Stimulated activated CD4-positive, alpha-beta T cell treated with anti-CD3 and anti-CD28 coated beads, TNF-alpha, amount 100 ng/mL, for 24 hours (primary cell): ENCODE measurements at places on chromosomes 2 and 18.
A peak's percentile ranks its signal among the peaks of the same experiment; 100 is the strongest.

- no peak for DNase-seq
Observed at GRCh38 chr2:68807821-68808266, 63.4 kb downstream of the BMP10 start.

DNA sequence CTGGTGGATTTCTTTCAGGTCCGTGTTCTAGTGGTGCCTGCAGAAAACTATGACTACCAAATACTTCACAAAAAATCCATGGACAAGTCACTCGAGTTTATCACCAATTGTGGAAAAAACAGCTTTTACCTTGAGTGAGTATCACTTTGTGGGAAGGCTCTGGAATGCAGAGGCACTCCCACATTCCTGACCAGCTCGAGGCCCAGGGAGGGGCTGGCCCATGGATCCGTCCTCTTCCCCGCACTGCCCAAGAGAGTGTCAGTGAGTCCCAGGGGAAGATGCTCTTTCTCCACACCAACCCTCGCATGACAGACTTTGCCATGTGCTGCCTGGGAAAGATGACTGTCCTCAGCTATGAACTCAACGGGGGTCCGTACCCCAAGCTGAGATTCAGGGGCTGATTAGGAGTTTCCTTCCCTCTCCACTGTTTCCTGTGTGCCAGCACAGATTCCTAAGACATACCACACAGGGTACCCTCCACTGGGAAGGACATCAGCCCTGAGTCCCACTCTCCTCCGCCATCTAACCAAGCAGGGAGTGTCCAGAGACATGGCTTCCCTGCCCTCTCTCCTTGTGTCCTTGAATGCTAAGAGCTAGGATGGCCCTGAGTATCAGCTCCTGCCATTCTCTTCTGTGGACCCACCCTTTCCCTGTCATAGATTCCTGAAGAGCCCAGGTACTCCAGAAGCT is 155.9 kb downstream of the LAMA3 start:
- DNase-seq: no peak

- DNase-seq: no peak
Observed at GRCh38 chr18:76725445-76725844, 96.9 kb upstream of the ZNF236 start.

DNA sequence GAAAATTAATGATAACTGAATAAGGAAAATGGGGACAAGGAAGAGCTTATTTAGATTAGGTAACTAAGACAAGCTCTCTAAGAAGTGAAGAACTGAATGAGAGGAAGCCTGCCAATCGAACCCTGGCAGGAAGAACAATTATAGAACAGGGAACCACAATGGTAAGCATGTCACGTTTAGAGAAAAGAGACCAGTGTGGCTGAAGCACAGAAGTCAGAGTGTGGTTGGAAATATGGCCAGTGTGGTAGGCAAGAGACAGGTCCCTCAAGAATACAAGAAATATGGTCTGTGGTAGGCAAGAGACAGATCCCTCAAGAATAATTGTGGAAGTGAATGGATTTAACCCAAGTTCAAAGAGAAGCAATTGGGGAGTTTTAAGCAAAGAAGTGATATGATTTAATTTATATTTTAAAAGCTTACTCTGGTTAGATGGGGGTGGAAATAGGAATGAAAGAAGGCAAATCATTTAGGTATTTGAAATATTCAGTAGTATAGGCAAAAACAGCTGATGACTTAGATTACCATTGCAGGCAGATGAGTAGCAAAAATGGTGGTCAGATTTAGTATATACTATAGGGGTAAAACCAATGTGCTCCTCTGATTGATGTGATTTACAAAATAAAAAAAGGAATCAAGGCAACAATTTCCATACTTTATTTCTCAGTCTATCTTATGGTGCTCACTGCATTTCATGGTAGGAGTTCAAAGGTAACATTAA is 38.8 kb upstream of the ERMN start:
- DNase-seq: no peak

DNA sequence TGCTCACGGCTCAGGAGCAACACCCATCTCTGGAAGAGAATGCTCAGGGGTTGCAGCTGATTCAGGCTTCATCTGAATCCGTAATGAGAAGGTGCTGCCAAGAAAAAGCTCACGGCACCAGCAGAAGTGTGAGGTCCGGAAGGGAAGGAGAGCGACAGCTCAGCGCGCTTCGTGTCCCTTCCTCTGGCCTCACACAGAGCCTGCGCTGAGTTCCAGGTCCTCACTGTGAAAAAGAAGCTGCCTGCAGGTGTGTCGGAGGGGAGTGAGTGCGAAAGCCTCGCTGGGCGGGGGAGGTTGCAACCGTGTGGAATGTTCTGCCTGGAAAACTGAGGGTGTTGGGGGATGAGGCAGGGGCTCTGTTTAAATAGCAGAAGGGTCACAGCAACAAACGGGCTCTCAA is 76.2 kb upstream of the TWIST2 start:
- no peak for DNase-seq

- no peak for DNase-seq
Observed at GRCh38 chr2:239179851-239180371, 220.9 kb downstream of the HDAC4 start.

- DNase-seq: no peak
Observed at GRCh38 chr2:216849987-216850386, 9.9 kb downstream of the TNP1 start.

GRCh38 chr18:2104620-2105462 is 466.5 kb downstream of the METTL4 start:
- DNase-seq: peak; percentile 7

DNA sequence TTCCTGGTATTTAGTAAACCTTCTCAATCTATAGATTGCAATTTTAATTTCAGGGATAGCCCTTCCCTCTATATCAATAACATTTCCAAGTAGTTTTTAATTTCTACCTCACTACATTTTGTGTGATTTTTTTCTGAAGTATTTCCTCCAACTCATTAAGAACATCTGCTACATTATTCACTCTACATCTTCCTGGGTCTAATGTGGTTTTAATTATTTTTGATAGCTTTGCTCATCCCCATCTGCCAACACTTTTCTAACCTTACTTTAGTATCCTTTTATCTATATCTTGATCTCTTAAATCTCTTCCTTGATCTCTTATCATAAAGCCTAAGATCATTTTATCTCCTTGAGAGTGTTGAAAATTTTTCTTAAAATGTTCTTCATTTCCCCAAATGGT is 278.3 kb upstream of the CYP26B1 start:
- DNase-seq: no peak

DNA sequence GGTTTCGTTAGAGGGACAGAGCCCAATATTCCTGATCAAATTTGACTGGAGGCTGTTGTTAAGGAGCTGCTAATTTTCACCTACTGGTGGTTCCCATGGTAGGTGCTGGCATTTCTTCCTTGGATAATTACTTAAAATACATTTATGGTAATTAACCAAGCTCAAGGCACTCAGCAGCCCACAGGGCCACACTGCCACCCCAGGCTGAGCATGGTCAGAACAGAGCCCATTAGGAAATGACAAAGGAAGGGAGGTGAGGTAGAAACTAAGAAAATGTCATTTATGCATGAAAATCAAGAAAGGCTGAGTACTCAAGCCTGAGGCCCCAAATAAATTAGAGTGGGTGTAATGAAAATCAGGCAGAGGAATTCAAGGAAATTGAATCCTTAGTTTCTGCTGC is 510.2 kb upstream of the GYPC start:
- DNase-seq: no peak

DNA sequence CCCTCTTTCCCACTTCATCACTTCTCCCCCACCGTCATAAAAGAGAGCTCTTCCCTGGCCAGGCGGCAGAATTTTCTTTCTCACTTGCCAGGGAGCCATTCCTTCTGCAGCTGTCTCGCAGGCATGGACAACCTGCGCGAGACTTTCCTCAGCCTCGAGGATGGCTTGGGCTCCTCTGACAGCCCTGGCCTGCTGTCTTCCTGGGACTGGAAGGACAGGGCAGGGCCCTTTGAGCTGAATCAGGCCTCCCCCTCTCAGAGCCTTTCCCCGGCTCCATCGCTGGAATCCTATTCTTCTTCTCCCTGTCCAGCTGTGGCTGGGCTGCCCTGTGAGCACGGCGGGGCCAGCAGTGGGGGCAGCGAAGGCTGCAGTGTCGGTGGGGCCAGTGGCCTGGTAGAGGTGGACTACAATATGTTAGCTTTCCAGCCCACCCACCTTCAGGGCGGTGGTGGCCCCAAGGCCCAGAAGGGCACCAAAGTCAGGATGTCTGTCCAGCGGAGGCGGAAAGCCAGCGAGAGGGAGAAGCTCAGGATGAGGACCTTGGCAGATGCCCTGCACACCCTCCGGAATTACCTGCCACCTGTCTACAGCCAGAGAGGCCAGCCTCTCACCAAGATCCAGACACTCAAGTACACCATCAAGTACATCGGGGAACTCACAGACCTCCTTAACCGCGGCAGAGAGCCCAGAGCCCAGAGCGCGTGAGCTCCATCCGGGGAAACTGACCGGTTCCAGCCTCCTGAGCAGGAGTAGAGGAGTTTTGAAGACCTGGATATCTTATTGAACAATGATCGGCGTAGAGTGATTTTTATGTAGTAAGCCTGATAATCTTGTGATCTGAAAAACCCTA is at the start of gene MSGN1:
Gene MSGN1, plus strand, starts transcription at position 65 of the 850 bp plus-strand sequence. Its CDS starts 59 bp downstream, at position 124.
- no peak for DNase-seq

DNA sequence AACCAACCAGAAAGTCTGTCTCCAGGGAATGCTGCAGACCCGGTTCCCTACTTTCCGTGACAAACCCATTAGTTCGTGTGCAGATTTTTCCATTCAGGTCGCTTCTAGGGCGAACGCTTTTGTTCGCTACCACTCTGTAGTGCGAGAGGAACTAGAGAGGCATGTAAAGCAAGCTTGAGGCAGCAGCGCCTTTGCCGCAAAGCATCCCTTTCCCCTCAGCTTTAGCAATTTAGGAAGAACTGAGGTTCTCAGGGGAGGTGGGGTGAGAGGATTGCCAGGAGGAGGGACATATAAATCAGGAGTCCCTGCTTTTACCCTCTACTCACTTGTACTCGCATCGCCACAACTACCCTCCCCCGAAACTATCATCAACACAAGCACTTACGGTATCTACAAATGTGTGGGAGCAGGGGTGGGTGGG is 748 bp upstream of the ZNF804A start:
- no peak for DNase-seq

GRCh38 chr2:227460833-227461232 is 11.1 kb upstream of the AGFG1 start:
- no peak for DNase-seq

DNA sequence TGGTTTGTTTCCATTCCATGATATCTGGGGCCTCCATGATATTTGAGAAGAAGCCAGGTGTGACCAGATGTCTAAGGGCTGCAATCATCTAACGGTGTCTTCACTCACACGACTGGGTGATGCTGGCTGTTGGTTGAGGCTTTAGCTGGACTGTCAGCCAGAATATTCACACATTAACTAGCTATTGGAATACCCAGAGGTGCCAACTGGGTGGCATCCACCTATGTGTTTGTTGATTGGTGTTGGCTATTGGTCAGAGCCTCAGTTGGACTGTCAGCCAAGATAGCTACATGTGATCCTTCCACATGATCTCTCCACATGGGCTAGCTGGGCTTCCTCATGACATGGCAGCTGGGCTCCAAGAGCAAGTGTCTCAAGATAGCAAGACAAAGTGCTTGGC is 117.4 kb downstream of the CDCA7 start:
- DNase-seq: no peak

GRCh38 chr2:145108361-145108778 is 588.5 kb upstream of the ZEB2 start:
- DNase-seq: no peak

GRCh38 chr2:217222309-217222910 is 362.5 kb upstream of the TNP1 start:
- no peak for DNase-seq

- no peak for DNase-seq
Observed at GRCh38 chr2:160207271-160207670, 7.2 kb upstream of the ITGB6 start.

GRCh38 chr2:40279001-40279400 is 172.9 kb downstream of the SLC8A1 start:
- DNase-seq: no peak

DNA sequence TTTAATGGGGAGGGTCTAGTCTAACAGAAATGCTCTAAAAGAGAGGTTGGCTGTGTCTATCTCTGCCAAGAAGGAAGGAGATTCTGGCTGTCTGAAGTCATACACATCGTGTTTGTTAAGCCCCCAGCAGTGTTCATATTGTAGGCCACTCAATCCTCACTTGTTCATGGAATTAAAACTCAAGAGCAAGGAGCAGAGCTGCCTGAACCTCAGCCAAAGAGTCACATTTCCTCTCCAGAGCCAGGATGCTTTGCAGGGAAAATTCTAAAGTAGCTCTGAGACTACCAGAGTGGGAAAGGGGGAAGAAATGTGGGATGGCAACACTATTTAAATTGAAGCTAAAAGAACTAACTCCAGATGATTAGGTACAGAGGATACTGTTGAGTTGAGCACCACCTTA is 190.7 kb upstream of the CXCR4 start:
- DNase-seq: no peak

GRCh38 chr2:150076281-150076680 is 411.2 kb downstream of the RND3 start:
- DNase-seq: no peak

DNA sequence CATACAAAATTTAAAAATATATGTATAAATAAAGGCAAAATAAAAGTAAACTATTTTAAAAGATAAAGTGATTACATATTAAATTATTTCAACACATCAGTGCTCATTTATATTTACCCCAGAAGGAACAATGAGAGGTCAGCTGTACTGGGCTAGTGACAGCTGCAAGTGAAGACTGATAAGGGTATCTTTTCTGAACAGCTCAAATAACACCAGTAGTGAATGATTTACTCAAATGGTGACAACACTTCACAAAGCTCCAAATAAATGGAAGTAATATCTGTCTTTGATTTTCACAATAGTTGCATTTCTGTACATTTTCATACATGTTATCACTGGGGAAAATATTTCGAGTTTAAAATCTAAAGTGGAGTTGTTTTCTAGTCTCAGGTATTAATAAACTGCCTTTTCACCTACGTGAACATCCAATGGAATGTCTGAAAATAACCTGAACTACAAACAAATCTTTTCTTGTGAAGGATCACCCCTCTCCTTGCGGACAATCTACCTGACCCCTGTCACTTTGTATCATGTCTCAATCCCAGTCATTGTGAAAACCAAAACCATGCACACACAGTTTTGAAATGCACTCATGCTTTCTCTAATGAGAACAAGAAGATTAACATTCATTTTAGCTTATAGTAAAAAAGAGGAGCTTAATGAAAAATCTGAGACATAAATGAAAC is 1928.8 kb upstream of the CELF4 start:
- no peak for DNase-seq

GRCh38 chr2:74841641-74842040 is 7.7 kb downstream of the HK2 start:
- no peak for DNase-seq

DNA sequence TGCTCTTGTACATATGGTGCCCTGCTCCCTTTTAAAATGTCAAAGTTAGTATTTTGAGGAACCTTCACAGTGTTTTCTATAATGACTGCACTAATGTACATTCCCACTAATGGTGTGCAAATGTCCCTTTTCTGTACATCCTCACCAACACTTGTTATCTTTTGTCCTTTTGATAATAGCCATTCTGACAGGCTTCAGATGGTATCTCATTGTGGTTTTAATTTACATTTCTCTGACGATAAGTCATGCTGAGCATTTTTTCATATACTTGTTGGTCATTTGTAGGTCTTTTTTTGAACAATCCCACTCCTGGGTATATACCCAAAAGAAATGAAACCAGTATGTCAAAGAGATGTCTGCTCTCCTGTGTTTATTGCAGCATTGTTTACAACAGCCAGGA is 268.3 kb downstream of the FBXO15 start:
- no peak for DNase-seq

- DNase-seq: no peak
Observed at GRCh38 chr2:97645112-97645694, 659 bp upstream of the COX5B start.

GRCh38 chr18:8660316-8660715 is 45.0 kb upstream of the MTCL1 start:
- no peak for DNase-seq
